ENCODE measurements at places on chromosomes 11 and 22.

- DNase-seq: no peak
These were observed 1.5 kb downstream of the TMEM121B start for GRCh38 chr22:17119481-17120202.

DNA sequence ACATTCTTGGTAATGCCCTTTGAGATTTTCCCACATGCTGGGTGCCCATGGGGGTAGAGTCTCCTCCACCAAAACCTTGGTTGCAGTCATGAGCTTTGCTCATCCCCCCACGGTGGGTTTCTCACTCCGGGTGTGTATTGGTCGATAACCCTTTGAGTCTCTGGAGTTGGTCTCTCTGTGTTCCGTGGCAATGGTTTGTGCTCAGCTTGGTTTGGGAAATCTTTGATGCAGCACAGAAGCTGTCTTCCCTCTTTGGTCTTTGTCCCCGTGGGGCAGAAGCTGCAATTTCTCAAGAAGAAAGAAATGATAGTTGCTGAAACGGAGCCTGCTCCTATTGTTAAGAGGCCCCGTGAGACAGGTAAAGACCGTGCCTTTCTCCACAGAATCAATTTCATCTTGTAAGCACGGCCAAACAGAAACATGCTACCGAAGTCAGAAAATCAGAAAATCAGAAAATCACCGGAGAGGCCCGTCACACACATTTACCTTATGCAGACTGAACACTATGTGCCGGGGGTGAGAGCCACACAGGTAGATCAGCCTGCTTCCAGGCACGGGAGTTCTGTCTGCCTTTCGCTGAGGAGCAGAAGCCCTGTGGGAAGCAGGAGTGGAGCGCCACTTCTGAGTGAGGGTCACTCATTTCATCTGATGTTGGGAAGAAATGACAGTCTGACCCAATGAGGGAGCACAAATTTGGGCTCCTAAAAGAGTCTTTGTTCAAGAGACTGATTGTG lies 186.1 kb downstream of the TBC1D22A start:
- no peak for DNase-seq

DNA sequence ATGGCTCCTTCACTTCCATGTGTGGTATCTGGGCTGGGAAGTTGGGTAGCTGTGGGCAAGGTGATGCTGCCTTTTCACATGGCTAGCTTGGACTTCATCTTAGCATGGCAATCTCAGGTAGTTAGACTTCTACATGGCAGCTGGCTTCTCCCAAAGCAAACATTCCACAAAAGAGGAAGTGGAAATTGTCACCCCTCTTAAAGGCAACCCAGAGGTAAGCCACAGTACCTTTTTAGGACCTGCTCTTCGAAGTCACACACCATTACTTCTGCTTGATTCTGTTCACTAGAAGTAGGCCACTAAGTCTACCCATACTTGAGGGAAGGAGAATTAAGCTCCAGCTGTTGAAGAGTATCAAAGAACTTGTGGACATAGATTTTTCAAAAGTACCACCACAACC lies 25.9 kb downstream of the TUG1 start:
- no peak for DNase-seq

DNA sequence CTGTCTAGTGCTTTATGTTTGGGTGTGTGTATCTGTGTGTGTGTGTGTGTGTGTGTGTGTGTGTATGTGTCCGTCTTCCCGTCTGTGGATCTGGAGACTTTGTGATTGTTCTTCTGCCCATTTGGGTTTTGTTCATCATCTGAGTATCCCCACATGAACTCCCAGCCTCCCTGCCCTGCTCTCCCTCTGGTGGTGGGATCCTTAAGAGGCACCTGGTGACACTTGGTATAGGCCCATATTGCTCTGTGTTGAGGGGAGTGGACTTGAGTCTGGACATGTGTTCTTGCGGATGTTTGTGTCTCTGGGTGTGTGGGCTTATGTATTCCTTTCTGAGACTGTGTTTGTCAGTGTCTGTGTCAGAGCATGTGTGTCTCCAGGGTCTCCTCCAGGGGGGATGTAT lies 15.3 kb downstream of the RCOR2 start:
- DNase-seq: no peak

DNA sequence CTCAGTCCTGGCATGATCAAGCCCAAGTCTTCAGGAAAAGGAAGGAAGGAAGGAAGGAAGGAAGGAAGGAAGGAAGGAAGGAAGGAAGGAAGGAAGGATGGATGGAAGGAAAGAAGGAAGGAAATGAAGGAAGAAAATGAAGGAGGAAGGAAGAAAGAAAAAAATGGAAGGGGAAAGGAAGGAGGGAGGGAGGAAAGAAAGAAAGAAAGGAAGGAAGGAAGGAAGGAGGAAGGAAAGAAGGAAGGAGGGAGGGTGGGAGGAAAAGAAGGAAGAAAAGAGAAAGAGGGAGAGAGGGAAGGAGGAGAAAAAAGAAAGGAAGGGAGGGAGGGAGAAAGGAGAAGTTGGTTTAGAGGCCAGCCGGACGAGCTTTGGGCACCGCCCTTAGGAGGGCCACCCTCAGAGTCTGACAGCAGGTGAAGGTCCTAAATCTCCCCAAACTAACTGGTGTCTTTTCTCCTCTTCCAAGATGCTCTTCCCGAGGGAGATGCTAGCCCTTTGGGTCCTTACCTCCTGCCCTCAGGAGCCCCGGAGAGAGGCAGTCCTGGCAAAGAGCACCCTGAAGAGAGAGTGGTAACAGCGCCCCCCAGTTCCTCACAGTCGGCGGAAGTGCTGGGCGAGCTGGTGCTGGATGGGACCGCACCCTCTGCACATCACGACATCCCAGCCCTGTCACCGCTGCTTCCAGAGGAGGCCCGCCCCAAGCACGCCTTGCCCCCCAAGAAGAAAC lies 122.8 kb downstream of the SEZ6L start:
- no peak for DNase-seq

- DNase-seq: no peak
These were observed 29.1 kb upstream of the BIRC3 start for GRCh38 chr11:102287964-102288724.

DNA sequence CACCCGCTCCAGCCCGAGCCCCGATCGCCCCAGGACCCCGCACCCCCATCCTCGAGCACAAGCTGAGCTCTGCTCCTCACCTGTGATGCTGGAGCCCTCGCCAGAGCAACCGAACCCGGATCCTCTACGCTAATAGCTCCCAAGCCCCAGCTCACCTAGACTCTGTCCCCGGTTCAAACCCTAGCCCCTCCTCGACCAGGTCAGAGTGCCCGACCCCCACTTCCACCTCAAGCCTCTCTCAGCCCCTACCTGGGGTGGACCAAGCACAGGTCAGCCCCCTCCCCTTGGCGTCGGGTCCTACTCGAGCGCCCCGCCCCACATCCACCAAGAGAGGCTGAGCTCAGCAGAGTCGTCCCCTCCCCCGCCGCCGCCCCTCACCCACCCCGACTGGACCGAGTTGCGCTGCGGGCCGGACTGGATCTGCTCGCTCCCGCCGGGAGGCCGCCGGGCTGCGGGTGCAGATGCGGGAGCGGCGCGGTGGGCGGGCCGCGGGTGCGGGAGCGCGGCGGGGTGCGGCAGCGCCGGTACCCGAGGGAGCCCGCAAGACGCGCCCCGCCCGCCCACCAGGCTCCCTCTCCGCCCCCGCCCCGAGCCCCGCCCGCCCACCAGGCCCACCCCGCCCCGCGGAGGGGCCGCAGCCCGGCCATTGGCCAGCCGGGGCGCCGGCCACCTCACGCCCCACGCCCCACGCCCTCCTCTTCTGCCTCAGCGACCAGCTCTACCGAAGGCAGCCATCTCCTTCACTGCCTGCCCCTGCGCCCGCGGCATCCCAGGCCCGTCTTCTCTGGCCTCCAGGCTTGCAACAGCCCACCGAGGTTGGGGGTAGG lies 577 bp upstream of the DKK3 start:
- DNase-seq: no peak

DNA sequence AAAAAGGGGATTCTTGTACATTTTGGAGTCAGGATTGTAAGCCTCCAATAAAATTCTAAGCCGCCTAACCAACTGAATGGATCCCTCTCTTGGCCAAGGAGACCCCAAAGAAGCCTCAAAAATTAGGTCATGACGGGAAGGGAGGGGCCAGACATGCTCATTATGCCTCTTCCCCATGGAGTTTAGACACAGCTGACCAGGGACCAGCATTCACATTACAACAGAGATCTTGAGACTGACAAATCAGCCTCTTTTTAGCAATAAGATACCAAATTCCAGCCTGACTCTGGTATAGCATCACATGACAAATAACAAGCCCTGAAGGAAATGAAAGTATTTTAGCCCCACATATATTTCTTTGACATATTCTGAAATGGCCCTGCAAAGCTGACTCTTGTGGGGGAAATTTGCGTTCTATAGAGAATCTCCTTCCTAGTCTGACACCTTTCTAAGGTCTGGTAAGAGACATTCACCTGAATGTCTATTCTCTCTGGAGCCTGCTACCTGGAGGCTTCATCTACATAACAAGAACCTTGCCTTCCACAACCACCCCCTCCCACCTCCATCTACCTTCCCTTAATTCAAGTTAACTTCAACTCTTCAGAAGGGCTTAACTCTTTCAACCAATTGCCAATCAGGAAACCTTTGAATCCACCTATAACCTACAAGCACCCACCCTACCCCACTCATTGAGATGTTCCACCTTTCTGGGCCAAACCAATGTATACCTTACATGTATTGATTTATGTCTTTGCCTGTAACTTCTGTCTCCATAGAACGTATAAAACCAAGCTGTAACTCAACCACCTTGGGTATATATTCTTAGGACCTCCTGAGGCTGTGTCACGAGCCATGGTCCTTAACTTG lies 10.3 kb downstream of the GAL start:
- DNase-seq: no peak

DNA sequence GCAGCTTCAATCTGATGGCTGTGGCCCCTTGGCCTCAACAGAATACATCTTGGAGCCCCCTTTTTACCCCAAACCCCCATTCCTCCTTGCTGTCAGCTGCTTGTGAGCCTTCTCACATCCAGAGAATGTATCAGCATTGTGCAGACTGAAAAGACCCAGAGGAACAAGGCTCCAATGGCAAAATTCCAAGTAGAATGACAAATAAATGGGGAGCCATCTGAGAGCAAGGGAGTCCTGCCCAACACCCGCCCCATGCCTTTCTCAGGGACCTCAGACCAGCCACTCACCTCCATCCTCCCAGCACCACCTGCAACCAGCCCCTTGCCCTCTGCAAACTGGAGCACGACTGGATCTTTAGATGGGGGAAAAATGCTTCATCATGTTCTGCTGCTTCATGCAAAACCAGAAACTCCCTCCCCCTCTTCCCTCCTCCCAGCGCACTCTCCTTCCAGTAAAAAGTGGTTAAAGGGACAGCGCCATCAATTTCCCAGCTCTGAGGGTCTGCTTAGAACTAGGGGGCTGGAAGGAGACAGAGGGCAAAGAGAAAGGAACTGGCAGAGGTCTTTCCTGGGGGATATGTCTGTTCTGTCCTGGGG lies 2.2 kb upstream of the NEFH start:
- DNase-seq: no peak

GRCh38 chr11:31096191-31096805 lies 273.2 kb downstream of the DCDC1 start:
- DNase-seq: no peak

GRCh38 chr22:35978889-35979288 lies 49.7 kb downstream of the RBFOX2 start:
- no peak for DNase-seq

DNA sequence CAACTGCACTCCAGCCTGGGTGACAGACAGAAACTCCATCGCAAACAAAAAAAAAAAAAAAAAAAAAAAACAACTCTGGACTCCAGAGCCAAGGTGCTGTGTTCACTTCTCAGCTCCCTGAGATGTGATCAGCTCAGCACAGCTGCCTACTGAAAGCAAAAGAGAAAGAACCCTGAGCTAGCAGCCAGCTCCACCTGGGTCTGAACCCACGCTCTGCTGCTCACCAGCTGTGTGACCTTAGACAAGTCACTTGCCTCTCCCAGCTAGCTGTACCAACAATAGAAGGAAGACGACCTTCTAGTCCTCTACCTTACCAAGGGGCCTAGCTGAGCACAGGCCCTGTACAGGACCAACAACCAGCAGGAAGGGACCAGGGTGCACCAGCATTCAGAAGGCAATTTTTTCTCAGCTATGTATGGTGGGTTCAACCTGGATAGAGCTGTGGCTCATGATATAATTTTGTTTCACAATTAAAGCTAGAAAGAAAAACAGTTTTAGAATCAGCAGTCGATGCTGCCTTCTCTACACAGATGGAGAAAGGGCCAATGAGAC lies 3.8 kb downstream of the DGCR2 start:
- DNase-seq: no peak

GRCh38 chr11:121841487-121842191 lies 274.4 kb downstream of the BLID start:
- DNase-seq: no peak

GRCh38 chr11:74283580-74284180 lies 27.8 kb downstream of the P4HA3 start:
- DNase-seq: no peak

GRCh38 chr11:10366568-10367331 lies 61.9 kb downstream of the ADM start:
- DNase-seq: peak; percentile 23

GRCh38 chr22:49791682-49792081 lies 36.0 kb downstream of the BRD1 start:
- no peak for DNase-seq

DNA sequence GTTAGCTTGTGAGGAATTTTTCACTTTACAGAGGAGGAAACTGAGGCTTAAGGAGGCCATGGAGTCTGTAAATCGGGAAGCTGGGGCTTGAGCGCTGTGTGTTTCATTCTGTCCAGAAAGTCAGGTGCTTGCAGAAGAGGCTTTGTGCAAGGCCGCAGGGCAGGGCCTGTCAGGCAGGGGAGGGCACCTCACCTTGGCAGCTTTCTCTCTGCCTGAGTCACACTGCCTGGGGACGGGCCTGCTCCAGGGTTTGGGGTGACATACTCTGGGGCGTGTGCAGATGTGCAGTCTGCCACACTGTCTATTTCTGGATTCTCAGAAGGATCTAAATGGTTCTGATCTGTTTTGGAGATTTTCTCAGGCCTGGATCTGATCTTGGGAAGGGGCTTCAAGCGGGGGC lies 8.4 kb downstream of the INCENP start:
- DNase-seq: no peak

DNA sequence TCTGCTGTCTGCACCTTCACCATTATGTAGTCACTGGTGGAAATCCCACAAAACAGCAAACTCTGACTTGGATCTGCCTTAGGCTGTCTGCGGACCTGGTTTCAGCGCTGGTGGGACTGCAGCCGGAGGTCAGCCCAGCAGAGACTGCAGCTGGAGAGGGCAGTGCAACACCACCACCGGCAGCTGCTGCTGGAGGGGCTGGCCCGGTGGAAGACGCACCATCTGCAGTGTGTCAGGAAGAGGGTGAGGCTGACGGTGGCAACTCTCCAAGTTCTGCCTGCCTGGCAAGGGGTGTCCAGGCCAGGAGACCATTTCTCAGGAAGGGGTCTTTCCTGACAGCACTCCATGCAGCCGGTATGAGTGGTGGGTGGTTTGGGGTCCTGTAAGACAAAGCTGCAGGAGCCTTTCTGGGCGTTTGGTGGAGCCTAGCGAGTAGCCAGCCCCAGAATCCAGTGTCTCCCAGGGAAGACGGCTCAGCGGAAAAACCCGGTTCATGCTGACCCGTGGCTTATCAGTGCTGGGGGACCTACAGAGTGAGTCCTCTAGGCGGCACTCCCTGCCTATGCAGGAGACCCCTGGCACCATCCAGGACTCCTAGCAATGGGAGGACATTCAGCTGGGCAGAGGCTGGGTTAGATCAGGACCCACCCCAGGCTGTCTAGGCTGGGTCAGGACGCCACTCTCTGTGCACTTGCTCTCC lies 50.8 kb downstream of the PISD start:
- DNase-seq: no peak

GRCh38 chr11:123434262-123434661 lies 4.2 kb downstream of the GRAMD1B start:
- no peak for DNase-seq
